D721Med (cell line): ENCODE measurements at places on chromosomes 11 and 22.

- DNase-seq, result no peak
Observed at GRCh38 chr11:127939000-127939399, 648.4 kb downstream of the ETS1 start.

DNA sequence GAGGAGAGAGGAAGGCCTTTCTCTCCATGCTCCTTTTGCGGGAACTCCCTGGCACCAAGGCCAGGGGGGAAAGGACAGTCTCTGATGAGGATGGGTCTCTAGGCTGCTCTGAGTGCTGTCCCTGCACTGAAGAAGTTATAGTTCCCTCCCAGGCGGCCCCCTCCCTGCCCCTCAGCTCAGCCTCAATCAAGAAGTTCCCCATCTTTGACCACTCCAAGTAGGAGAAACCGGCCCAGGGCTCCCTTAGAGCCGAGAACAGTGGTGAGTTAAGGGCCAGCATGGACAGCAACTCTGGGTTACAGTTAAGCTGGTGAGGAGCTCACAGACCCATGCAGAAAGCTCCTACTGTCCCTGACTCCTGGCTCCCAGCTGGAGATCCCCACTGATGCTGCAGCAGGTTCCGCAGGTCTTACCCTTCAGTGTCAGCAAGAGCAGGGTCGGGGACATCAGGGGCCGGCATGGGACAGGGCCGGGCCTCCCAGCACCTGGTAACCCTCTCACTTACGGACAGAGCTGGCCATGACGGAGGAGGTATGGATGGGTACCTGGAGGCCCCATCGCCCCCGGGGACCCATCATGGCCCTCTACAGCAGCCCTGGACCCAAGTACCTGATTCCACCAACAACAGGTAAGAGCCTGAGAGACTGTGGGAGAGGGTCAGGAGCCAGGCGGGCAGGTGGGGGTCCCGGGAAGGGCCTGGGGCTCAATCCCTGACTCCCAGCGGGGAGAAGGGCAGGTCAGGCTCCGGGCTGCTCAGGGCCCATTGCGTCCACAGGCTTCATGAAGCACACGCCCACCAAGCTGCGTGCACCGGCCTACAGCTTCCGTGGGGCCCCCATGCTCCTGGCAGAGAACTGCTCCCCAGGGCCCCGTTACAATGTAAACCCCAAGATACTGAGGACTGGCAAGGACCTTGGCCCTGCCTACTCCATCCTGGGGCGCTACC is 4.2 kb downstream of the SCGB1C1 start:
- no peak for DNase-seq

- peak; percentile 49 for DNase-seq
Observed at GRCh38 chr11:46529095-46529905, 64.5 kb downstream of the AMBRA1 start.

DNA sequence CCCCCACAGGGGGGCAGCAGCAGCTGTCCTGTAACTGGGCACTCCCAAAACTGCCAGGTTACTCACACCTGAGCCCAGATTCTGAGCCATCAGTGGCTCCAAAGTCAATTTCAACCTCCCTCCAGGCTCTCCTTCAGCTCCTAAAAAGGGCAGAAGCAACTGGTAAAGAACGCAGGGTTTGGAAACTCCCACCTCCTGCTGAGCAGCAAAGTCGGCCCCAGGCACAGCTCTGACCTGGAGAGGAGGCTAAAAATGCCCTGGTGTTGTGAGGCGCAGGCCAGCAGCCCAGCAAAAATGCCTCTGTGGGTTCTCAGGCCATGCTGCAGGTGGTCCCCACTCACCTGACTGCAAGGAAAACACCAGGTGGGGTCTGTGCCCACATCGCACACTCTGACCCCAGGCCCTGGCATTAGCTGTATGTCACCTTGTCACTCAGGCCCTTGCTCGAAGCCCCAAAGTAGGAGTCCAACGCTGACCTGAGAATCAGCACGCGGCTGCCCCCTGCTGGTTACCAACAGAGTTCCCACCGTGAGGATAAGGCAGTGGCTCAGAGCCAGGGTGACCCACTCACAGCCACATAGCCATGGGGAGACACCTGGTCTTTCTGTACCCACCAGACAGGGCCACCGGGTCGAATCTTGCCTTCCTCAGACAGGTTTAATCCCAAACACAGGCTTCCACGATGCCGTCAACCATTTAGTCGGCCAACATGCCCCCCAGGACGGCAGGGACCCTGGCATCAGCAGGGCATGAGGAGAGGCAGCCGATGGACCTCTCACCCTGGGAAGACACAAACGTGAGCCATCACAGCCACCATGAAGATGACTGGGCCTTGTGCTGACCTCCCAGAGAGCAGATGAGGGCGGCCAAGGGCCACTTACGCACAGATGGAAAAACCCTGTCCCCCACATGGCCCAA is 11.1 kb downstream of the POLR3H start:
- DNase-seq, result no peak

DNA sequence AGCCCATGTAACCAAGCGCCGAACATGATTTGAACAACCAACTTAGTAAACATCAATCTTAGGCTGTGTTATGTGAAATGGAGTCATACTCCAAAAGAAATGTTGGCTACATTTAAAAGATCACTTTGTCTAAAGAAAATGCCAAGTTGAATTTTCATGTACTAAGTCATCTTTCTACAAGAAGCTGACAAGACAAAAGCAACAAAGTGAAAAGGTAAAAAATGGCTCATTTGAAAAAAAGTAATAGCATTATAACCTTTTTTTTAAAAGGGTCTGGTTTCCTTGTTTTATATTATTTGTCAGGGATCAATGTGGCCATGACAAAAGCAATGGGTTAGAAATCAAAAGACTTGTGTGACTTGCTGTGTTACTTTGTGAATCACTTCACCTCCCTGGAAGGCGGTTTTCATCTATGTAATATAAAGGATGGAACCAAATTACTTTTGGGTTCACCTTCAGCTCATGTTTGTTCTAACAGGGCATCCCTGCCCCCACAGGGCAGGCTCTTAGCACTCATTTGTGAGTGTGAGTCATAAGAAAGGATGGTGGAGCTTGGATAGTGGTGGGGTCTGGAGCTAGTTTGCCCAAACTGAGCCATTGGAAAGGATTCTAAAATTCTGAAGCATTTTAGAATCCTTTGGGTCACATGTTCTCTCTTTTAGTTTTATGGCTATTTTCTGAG is 131.9 kb upstream of the MTMR2 start:
- no peak for DNase-seq

DNA sequence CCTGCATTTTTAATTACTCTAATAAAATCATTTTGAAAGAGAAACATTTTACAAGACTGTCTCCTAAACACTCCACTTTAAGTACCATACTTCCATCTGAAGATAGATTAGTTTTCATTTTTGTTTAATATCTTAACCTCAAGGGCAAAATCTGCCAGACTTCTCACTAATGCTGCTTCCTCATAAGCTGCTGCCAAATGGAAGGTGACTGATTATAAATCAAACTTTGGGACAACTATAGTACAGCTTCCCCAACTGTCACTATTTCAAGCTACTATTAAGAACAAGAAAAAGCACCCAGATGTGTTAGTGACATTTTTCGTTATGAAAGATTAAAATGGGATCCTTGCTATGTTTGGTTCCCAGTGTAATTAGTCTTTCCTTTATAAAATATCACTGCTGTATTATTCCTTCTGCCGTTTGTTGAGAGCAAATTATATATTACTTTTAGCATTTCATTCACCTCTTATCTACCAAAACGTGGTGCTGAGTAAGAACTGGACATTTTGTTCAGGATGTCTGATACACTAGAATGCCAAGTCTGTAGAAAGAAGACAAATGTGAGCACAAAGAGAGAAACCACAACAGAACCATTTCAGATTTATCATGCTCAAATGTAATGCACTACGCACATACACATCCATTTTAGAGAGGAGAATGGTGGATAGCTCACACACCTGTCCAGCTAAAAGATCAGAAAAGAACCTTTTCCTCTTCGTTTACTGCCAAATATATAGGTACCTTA is 312.2 kb upstream of the C11orf87 start:
- no peak for DNase-seq

GRCh38 chr22:46934746-46935491 is 172.5 kb downstream of the TBC1D22A start:
- no peak for DNase-seq

DNA sequence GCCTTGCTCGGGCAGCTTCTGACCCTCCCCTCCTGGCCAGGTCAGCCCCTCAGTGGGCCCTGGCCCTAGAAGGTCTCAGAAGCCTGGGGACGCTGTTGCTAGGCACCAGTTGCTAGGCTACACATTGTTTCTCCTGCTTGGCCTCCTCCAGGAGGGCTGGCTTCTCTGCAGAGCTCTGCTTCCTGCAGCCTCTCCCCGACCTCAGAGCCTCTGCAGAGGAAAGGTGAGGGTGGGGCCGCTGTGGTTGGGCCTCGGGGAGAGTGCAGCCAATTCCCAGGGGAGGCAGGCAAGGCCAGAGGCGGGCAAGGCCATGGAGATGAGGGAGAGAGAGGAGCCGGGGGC is 27.6 kb upstream of the LRRC10B start:
- DNase-seq, result peak; percentile 86

DNA sequence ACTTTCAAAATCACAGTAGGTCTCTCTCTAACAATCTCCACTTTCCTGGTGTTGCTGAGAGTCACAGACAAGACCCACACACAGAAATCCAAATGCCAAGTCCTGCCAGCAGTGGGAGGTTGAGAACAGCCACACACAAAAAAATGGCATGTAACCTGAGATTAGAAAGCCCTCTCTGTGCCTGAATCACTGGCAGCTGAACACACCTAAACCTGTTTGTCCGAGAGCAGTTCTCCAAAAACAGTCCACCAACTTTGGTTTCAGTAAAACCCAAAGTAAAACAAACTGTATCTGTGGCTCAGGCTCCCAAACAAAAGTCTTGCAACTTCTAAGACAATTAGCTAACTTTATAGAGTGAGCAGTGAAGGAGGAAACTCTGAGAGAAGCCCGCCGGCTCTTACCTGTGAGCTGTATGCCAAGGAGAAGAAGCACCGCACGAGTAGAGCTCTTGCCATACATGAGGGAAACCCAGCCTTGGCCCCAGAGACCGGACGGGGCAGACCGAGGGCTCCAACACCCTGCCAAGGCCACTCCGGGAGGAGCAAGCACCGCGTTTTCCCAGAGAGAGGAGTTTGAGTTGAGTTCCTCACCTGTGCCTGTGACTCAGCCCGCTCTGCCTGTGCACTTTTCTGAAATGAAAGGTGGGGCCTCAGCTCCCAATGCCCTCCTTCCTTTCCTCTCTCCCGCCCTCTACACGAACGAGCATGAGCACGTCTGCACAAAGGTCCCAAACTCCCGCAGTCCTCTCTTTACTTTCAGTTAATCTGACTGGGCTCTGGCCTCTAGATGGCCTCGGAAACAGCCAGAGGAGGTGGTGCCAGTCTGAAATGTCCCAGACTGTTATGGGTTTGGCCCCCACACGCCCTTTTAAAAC is at the start of gene MPZL2:
Gene MPZL2, minus strand, starts transcription at position 603 of the 874 bp plus-strand sequence. Its CDS starts 144 bp downstream, at position 459.
- DNase-seq, result no peak

DNA sequence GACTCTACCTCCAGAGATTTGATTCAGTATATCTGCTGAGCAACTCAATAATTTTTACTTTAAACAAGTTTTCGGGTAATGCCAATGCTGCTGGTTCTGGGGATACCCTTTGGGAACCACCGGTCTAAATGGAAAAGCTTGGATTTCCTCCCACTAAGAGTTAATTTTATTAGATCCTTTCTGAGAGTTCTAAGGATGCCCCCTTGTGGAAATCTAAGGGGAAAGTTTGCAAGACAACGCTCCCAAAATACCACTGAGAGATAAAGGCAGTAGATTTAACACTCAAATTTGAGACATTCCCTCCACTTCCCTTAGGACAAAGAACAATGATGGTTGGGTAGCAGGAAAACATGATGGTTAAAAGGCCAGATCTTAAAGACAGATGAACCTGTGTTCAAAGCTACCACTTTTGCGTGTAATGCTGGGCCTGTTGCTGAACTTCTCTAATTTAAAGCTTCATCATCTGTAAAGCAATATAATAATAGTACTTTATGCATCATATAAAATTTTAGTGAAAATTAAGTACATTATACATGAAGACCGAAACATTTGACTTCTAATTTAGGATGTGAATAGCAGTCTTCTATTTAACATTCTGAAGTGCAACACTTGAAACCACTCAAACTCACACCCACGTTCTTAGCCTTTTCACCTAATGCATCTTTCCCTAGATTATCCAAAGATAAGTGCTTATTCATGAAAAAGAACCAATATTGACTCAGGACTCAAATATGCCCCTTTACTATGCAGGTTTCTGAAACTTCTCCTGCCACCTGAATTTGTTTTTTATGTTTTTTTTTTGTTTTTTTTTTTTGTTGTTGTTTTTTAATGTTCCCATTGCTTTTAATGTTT is 110.1 kb upstream of the LUZP2 start:
- no peak for DNase-seq

DNA sequence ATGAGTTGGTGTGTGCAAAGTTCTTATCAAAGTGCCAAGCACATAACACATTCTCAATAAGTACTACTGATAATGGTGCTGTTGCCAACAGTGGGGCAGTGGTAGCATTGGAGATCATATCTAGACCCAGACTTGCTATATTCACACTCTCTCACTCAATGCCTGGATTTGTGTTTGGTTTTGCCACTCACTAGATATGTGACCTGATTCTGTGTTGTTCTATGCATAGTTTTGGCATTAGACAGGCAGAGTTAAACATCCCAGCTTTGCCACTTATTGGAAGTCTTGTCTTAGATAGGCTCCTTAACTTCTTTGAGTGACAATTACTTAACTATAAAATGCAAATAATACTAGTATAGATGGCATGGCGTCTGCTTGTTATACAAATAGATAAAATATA is 642.6 kb upstream of the CCDC179 start:
- no peak for DNase-seq

DNA sequence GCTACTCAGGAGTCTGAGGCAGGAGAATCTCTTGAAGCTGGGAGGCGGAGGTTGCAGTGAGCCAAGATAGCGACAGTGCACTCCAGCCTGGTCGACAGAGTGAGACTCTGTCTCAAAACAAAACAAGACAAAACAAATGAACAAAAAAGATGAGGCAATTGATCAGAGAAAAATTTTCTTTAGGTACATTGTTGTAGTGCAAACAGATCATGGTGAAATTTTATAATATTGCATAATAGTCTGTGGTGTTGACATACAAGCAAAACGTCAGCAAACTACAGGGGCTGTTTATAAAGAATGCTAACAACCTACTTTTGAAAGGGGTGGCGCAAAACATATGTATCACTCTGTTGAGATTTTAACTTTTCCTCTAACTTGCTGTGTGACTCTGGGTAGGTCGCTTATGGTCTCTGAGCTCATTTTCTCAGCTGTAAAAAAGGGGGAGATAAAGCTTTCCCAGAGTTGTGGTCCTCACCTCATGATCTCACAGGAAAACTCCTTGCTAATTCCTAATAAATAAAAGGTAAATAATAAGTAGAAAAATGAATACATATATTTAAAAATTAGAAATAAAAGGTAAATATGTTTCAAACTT is 64.8 kb upstream of the NUP160 start:
- no peak for DNase-seq

- DNase-seq, result no peak
Observed at GRCh38 chr11:35477901-35478300, 47.5 kb downstream of the PAMR1 start.
